Left ventricle myocardium inferior (tissue), 1 donor: ENCODE measurements at places on chromosomes 5 and 9. TPM values are rescaled to one million over a fixed set of nuclear protein-coding genes. Genes with fewer than 3 reads are reported as not detected.

DNA sequence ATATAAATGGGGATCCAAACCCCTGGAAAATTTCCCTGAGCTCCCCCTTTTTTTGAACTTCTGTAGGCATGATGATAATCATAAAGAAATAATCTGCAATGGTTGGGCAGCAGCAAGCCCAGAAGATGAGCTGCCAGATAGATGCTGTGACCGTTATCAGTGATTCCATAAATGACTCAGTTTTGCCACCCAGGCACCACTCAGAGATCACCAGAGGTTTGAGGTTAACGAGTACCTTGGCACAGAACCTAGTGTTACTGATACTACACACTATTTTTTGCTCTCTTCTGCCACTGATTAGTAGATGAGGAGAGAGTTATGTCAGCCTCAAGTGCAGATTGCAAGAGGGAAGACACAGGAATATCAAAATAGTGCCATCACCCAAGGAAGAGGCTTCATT, 199.3 kb upstream of the PTGER4 start:
- no peak overlapping the region for H3K4me3 ChIP-seq
- H3K4me1 ChIP-seq: no peaks in the 10 kb centered on the region
- H3K36me3 ChIP-seq: no peaks in the 10 kb centered on the region
- no peaks in the 10 kb centered on the region for H3K27me3 ChIP-seq

DNA sequence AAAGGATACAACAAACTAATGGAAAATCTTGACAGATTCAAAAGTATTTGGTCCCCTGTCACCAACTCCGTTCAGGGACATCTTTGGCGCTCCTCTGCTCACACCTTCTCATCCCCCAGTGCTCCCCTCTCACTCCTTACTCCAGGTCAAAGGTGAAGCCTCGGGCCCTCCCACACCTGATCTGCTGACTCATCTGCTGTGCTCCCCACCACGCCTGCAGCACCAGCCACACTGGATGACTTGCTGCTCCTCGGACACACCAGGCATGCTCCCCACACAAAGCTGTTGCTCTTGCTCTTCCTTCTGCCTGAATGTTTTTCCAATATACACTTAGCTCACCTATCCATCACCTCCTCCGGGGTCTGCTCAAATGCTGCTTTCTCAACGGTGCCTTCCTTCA, 123.4 kb downstream of the ESM1 start:
- H3K27me3 ChIP-seq: no peaks in the 10 kb centered on the region
- no peaks in the 10 kb centered on the region for H3K4me1 ChIP-seq
- no peak overlapping the region for H3K27ac ChIP-seq
- H3K36me3 ChIP-seq: no peaks in the 10 kb centered on the region
- DNase-seq: no peak

- no peak overlapping the region for H3K27ac ChIP-seq
- DNase-seq: no peak
- H3K36me3 ChIP-seq: no peaks in the 10 kb centered on the region
Observed at GRCh38 chr5:43874772-43875171, 271.8 kb downstream of the NNT start.

CDH9 gene
- not detected for total RNA-seq

ALAD gene
- total RNA-seq: 75.6 TPM

SPAG8 gene
- total RNA-seq: 3.4 TPM

TTC16 gene
- total RNA-seq: 0.25 TPM

DNA sequence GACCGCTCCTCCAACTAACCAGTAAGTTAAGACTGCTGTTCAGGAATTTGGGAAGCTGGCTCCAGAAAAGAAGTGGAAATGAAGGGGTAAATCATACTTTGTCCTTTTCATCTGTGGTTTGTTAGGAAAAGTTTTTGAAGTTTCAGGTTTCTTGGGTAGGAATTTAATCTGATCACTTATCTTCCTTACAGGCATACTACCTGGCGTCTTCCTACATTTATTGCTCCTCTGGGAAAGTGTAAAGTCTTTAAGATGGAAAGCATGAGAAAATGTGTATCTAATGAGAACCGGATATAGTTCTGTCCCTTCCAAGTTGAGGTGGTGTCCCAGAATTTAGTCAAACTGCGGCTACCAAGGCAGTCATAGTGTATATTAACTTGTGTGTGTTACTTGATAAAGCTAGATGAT, 1.3 kb downstream of the RASA1 start:
- H3K4me3 ChIP-seq: peak overlapping the region; percentile 90
- H3K36me3 ChIP-seq: no peaks in the 10 kb centered on the region
- DNase-seq: no peak

DNA sequence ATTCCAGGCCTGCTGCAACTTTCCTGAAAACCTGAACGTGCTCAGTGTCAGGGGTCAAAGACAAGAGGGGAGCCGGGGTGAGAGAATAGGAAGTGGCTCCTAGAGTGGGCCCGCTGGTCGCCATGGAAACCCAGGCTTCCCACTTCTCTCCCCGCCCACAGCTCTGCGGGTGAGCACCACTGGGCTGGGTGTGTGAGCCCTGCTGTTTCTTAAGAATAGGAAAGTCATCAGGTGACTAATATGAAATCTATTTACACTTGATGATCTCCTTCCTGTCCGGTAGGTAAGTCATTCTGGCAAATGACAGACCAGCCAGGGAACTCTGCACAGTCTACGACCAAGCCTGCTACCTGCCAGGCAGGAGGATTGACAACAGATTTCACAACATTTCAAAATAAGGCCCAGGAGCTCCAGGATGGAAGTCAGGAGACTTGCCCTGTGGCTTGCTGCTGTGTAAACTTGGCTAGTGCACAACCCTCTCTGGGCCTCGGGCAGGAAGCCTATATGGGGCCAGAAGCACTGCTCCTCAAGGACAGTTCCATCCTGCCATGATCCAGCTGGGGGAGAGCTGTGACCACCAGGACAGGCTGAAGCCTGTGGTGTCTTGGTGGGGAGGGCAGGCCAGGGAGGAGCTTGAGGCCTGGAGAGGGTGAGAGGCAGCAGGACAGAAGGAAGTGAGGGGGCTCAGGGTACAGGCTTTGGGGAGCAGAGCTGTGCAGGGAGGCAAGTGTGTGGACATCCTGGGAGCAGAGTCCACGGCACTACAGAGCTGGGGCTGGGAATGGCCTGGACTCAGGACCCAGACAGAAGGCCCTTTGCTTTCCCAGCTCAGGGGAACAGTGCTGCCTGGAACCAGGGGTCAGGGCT, 60.6 kb downstream of the SHB start:
- DNase-seq: no peak
- H3K36me3 ChIP-seq: no peaks in the 10 kb centered on the region
- no peaks in the 10 kb centered on the region for H3K27me3 ChIP-seq

PCDHGA7 gene
- total RNA-seq: 5.8 TPM

FBN2 gene
- total RNA-seq: 34.1 TPM

CMYA5 gene
- 1,210 TPM for total RNA-seq
